ENCODE measurements at places on chromosomes 16 and 17.

GRCh38 chr16:72679856-72680255 lies 368.1 kb downstream of the ZFHX3 start:
- DNase-seq, result no peak

DNA sequence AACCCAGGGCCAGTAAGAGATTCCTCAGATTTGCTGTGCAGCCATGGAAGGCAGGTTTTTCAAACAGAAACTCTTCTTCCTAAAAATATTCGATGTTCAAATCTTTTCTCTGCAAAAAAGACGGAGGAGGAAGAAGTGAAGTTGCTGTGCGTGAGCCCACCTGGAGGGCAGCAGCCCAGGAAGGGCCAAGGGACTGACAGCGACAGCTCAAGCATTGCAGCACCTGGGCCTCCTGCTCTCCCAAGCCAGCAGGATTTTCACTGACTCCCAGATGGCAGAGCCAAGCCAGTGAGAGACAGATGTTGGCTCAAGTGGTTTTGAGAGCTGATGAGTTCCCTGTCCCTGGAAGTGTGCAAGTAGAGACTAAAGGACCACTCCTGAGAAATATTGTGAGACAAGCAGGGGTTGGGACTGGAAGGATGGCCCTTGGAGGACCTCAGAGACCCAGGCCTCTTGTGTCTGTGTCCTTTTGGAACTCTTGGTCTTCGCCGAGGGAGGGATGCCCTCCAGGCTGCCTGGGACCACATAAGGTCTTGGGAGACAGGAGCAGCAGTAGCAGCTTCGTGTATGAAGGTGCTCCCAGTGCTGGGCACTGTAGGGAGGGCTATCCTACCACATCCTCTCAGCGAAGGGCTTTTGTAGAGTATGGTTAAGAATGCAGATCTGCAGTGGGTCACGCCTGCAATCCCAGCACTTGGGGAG lies 29.3 kb upstream of the TNFRSF13B start:
- no peak for DNase-seq

DNA sequence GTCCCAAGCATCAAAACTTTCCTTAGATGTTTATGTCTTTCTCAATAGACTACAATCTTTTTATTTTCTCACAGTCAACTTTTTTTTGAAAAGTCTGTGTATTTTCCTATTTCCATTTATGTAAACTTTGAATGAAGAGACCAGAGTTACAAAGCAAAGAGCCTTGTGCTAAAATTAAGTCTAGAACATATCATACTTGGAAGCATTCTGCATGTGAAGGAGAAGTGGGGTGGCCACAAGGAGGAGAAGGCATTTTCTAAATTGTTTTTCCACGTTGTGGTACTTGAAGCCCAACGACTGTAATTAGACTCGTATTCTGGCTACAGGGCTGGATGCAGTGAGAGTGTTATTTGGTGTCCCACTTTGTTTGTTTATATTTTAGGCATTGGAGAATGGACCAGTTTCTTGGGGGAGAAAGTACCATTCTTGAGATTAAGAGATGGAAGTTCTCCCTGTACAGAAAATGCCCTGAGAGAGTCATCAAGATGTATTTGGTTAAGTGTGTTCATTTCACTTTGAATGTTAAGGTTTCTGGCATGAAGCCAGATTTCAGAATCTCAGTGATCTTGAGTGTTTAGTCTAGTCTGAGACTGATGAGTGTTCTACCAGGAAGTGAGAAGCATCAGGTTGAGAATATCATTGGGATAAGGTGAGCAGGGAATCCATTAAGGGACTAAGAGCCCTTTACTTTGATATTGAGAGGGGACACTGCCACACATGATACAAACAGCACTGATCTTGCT lies 71.6 kb downstream of the MAP2K6 start:
- DNase-seq, result no peak

GRCh38 chr16:23174622-23175021 lies 7.9 kb upstream of the SCNN1G start:
- DNase-seq, result no peak

DNA sequence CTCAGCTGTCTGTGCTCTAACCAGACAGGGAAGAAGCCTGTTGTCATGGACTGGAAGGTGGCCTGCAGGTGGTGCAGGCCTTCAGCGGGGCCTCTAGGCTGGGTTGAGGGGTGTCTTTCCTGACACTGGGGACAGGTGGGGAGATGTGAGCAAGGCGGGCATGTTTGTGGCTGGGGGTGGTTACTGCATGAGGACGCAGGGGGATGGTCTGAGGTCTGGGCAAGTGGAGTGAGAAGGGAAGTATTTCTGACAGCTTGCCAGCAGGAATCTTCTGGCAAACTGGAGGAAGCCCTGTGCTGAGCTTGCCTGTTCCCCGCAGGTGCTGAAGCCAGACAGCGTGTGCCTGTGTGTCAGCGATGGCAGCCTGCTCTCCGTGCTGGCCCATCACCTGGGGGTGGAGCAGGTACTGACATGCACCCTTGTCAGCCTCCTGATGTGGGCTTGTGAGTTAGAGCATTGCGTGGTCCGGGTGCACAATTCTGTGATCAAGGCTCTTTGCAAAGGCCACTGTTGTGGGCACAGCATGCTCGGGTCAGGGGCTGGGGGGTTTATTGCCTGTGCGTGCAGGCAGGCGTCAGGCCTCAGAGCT lies 36.2 kb downstream of the PRMT7 start:
- DNase-seq, result no peak

DNA sequence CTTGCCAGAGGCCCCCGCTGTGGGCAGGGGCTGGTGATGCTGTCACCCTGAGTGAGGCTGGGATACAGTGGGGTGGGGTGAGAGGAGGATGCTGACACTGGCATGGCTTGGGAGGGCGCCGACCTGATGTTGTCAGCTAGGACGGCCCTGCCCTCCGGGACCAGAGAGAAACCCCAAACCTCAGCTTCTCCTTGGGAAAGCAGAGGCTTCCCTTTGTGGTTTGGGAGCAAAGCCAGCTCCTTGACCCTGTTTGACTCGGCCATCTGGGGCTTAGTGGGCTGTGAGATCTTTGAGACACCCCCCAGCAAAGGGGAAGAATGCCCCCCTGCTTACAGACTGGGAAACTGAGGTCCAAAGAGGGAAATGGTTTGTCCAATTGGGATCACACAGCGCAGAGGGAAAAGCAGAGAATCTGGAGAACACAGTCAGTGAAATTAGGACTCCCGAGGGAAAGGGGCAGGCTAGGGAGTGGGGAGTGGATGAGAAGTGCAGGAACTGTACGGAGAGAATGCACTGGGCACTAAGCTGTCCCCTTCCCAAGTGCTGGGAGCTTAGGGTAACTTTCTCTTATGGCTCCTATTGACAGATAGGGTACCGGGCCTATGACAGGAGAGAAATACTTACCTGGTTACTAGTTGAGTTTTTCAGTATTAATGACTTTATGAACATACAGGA lies 40.7 kb upstream of the DLX4 start:
- DNase-seq, result no peak

DNA sequence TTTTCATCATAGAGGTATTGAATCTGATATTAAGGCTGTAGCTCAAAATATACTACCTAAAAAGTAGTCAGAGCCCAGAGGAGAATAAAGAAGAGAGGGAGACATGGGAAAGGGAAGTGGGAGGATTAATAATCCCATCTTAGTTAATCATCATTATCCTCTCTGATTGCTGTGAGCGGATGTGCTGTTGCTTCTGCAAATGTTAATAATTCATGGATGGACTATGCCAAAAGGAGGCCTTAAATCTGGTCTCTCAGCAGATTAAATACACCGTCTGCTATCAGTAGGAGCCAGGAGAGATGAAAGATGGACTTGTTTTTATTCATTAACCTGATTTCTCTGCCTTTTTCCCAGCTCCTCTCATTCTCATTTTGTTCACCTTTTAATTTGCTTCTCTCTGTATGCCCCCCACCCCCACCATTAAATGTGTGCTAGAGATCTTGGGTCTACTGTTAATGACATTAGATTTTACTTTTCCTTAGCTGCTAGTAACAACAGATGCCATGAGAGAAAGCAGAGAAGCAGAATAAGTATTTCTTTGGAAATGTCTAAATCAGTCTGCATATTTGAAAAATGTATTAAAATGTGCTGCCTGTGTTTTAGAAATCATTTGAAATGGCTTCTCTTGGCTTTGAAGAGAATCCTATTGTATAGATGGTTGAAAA lies 44.2 kb downstream of the NUP93 start:
- no peak for DNase-seq

GRCh38 chr17:79813297-79814126 lies 16.6 kb upstream of the CBX8 start:
- no peak for DNase-seq
